NCI-H526 treated with DMSO at 0.1 percent for 48 hours (cell line): ENCODE measurements at places on chromosomes 3 and 15.
A peak's percentile ranks its signal among the peaks of the same experiment; 100 is the strongest.

GRCh38 chr15:63044645-63045464, 2.3 kb downstream of the TPM1 start:
- DNase-seq, result no peak

DNA sequence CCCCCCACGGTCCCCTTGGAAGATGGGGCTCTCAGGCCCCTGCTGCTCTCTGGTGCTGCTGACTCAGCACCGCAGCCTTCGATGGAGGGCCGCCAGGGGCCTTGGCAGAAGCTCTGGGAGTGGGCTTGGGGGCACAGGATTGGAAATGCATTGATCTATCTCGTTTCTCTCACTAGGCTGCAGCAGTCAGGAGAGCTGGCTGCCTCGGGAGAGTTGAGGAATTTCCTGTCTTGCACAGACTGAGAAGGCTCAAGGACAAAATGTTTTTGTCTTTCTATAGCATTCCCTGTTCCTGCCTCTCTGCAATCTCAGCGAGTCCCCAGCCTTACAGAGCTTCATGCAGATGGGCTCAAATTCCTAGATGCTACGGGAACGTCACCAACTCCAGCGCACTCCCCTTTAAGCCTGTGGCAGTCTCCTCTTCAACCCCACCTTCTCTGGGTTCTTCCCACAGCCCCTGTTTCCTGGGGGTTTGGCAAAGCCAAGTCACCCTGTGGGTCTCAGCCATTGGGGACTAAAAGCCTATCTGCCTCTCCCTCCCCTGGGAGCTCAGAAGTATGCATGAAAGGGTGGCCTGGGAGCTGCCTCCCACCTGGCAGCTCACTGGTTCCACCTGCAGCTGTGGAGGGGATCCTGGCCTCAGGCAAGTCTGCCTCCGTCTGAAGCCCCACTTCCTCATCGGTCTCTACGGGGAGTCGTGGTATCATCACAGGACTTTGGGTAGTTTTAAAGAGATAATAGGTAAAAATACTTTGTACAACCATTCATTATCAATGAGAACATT, 127.4 kb upstream of the HACD2 start:
- DNase-seq, result no peak

GRCh38 chr3:156685198-156685597, 10.8 kb downstream of the TIPARP start:
- DNase-seq, result no peak

DNA sequence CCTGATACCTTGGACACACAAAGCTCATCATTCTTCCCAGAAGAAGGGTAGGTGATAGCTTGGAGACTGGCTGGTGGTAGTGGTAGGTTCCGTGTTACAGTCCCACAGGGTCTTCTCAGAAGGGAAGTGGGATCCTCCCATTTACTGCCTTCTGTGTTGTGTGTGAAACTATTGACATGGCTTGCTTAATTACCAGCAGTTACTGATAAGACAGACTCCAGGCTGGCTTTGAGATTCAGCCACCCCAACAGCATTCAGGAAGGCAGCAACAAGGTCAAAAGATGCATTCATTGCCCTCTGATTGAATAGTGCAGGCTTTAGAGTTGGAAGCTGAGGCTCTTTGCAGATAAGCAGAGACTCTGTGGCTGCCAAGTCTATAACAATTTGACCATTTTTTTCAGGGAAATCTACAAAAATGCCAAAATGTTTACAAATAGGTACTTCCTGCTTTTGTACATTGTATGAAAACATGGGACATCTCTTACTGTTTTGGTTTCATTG, 7.7 kb downstream of the ARNT2 start:
- DNase-seq, result no peak

DNA sequence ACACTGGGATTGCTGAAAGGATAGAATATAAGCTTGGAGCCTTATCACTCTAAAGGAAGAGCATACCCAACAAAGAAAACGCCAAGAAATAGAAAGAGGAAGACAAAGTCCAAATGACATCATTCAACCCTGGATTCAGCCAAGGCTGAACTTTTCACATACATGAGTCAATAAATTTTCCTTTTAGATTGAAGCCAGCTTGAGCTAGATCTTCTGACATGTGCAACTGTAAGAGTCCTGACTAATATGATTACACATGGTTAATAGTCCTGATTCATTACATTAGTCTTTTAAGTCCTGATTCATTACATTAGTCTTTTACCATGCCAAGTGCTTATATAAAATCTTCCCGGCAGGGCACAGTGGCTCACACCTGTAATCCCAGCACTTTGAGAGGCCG, 13.6 kb upstream of the DENND6A start:
- DNase-seq, result no peak

DNA sequence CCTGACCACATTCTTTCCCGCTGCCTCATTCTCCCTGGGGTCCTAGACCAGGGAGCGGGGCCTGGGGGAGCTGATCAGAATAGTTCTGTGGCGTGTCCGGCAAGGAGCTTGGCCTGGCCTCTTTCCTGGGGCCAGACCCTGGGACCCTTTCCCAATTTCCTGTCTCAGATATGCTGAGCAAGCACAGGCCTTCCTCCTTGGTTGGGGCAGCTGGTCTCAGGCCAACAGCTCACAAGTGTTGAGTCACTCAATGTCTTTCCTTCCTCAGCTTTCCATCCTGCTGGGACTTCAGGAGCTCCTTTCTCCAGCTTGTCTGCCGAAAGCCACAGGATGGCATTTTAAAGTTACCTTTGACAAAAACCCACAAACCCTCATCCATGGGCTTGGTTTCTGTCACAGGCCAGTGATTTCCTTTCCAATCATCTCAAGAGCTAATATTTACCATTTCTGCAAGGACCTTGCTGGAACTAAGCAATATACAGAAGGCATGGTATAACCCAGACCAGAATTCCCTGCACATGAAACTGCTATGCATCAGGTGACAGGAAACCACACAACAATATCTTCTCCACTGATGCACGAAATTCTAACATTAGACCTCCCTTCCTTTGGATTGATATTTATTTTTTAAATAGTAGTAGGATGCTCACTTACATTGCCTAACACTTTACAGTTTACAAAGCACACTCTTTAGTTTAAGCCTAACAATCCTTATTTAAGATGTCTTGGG, 19.5 kb upstream of the TIMP4 start:
- DNase-seq, result no peak

GRCh38 chr3:183814240-183814639, 11.1 kb downstream of the MAP6D1 start:
- no peak for DNase-seq

GRCh38 chr3:127354761-127355160, 66.9 kb upstream of the PRR20G start:
- DNase-seq, result no peak

DNA sequence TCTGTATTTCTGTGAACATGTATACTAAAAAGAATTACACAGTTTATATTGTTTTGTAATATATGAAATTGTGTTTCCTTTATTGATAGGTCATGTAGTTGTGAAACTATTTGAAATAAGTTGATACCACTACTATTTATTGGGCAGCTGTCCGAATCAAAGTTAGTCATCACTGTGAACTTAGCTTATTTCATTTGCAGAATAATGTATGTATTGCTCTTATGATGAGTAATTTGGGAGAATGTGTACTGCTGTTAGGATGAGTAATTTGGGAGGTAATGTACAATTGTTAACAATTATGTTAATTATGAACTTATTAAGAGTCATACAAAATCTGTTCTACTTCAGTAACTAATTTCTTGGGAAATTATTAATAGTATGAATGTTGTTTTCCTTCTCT, 22.2 kb downstream of the FXR1 start:
- DNase-seq, result no peak

DNA sequence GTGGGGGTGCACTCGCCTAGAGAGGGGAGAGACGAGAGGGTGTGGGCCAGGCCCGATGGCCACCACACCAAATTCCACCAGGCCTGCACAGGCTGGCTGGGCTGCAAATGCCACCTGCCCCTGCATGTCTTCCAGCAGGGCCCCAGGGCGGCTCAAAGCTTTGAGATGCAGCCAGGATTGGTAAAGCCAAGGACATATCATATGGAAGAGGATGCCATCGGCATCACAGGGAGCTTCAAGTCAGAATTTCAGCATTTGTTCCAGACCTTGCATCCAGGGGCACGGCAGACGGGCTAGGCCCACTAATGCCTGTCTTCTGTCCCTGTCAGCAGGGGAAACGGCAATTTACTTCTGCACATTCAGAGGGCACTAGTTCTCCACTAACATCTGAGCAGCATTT, 97.8 kb downstream of the NUP210 start:
- no peak for DNase-seq

DNA sequence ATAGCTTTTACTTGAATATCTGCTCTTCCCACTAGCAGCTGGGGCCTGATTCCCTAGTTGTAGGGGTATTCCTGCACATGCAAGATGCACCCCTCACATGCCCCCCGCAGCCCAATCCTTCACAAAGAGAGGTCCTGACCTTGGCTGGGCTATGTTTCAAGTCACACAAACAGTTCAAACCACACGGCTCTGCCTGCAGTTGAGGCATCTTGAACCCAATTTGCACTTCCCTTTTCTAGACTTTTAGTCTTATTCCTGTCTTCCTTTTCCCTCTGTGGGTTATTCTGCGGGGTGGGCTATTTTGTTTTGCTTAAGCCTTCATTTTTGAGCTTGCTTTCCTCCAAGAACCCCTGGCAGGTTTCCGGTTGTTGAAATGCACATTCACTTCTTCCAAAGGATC, 13.3 kb upstream of the CCR1 start:
- DNase-seq, result no peak

DNA sequence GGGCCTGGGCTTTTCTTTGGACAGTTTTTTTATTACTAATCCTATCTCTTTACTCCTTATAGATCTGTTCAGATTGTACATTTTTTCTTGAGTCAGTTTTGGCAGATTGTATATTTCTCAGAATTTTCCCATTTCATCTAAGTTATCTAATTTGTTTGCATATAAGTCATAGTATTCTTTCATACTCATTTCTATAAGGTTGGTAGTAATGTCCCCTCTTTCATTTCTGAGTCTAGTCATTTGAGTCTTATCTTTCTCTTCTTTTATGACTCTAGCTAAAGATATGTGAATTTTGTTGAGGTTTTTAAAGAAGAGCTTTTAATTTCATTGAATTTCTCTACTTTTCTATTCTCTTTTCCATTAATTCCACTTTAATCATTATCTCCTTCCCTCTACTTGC, 27.2 kb downstream of the TRPM1 start:
- DNase-seq, result no peak

DNA sequence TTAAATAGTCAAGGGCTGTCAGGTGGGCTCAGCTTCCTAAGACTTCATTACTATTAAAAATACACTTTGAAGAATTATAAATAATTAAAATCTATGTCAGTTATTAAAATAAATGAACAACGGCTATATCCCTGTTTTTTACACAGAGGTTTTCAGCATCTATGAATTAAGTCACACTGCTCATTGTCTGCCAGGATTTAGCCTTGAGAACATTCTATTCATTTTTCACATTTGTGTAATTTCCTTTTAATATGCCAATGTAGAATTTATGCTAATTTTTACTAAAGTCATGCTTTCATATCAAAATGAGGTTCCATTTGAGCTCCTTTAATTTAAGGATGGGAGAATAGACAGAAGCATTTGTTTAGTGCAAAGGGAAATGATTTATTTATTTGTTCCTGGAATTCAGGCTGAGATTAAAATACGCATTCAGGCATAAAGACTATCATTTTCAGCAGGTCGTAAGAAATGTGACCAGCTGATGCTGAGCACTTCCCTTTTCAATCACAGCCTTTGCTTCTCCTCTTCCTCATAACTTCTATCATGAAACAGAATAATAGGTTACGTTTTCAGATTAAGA, 345.1 kb downstream of the MFSD1 start:
- no peak for DNase-seq

GRCh38 chr15:42139596-42139995, 16.8 kb downstream of the PLA2G4F start:
- no peak for DNase-seq

- peak; percentile 86 for DNase-seq
Measured at GRCh38 chr3:5255404-5256344, 68.2 kb downstream of the EDEM1 start.

- DNase-seq, result no peak
Measured at GRCh38 chr15:80988148-80988796, 1.3 kb downstream of the MESD start.

- no peak for DNase-seq
Measured at GRCh38 chr15:92883876-92884435, 16.2 kb upstream of the CHD2 start.

DNA sequence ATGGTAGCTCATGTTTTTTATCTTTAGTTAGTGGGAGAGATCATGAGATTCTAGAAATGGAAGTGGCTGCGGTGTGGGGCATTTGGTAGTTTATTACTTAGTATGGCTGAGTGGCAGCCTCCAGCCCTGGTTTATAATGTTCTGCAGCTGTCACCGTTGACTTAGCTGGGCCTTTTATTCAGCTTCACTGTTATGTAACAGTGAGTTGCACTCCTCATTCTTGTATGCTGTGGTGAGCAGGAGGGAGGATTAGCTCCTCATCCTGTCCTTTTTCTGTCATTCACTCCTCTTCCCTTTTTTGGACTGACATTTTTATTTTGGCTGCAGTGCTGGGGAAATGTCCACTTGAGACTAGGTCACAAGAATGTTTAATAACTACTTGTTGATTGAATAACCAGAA, 29.5 kb downstream of the RAD54L2 start:
- no peak for DNase-seq

GRCh38 chr15:56082263-56082761, 88.9 kb upstream of the NEDD4 start:
- no peak for DNase-seq

- DNase-seq, result peak; percentile 20
Measured at GRCh38 chr3:30693470-30694120, 87.2 kb downstream of the TGFBR2 start.

GRCh38 chr3:104555728-104556127, 811.0 kb upstream of the ALCAM start:
- no peak for DNase-seq

- DNase-seq, result no peak
Measured at GRCh38 chr3:177149106-177149505, 48.2 kb downstream of the TBL1XR1 start.

- DNase-seq, result peak; percentile 79
Measured at GRCh38 chr15:67114846-67115585, 49.6 kb downstream of the SMAD3 start.

DNA sequence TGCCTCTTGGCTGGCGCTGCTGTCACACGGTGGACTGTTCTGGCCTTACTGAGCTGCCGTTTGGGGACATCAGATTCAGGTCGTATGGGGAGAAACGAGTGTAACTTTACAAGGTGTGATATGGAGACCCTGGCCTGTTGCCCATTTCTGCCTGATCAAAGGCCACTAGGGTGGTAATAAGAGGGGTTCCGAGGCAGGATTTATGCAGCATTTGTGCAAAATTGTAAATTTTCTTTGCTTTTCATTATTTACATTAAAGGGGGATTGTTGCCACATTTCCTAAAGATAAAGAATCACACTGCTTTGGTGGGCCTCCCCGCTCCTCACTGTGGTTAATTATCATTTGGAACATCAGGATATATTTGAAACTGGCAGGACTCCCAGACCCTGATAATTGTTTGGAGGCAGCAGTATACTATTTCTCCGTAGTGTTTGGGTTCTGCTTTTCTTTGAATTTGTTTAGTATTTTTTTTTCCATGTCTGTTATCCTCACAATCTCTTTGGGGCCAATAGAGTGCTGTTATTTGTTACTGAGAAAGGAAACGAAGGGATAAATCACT, 891 bp downstream of the NXPE3 start:
- DNase-seq, result no peak

- peak; percentile 78 for DNase-seq
Measured at GRCh38 chr3:155423526-155424322, 130.2 kb upstream of the STRIT1 start.

- no peak for DNase-seq
Measured at GRCh38 chr3:106088304-106088703, 219.5 kb upstream of the CBLB start.
